Coronary artery (tissue), 2 donors: ENCODE measurements at places on chromosomes 12 and 14.

DNA sequence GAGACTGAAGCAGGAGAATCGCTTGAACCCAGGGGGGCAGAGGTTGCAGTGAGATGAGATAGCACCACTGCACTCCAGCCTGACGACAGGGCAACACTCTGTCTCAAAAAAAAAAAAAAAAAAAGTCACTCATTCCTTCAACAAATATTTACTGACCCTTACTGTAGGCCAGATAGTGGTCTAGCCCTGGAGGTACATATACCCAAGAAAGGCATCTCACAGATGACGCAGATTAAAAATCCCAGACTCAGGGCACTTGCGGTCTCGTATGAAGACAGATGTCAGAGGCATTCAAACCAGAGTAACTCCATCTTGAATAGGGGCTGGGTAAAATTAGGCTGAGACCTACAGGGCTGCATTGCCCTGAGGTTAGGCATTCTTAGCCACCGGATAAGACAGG, 44.8 kb downstream of the CLMN start:
- no peak for DNase-seq

- no peak for DNase-seq
Measured at GRCh38 chr12:80846952-80847351, 90.8 kb downstream of the LIN7A start.

DNA sequence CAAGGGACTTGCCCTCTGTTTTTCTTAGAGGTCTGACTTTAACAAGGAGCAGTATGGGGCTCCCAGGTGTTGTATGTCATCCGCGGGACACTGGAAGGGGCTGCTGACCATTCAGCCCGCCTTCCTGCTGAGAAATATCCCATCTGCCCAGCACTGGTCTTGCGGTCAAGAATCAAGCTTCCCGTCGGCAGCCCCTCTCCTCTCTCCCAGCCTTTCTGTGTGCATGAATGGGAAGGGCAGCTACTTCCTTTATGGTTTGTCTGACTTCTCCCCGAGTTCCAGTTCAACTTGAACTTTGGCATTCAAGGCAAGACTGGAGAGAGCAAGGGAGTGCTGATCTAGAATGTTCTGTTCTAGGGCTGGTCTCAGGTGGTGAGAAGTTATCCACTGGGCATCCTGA, 51.5 kb downstream of the PSMA6 start:
- no peak for DNase-seq

- DNase-seq: no peak
Measured at GRCh38 chr14:67934862-67935261, 115.3 kb downstream of the RAD51B start.

- DNase-seq: peak; percentile 52
Measured at GRCh38 chr14:96096639-96097610, 57.8 kb downstream of the C14orf132 start.

DNA sequence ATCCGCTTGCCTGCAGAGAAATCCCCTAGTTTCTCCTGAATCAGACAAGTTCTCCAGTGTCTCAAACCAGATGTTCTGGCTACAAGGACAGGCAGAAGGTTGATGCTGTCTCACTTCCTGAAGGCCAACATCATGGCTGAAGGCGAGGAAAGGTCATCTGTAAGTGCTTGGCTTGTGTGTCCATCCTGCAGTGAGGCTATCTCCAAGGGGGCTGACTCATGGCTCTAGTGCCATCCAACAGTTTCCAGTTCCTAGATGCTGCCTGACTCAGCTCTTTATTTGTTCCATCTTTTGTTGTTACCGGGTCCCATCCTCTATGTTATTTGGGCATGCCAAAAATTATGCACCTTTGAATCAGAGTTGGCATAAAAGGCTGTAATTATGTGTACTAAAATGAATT, 232.1 kb upstream of the TBX3 start:
- no peak for DNase-seq

DNA sequence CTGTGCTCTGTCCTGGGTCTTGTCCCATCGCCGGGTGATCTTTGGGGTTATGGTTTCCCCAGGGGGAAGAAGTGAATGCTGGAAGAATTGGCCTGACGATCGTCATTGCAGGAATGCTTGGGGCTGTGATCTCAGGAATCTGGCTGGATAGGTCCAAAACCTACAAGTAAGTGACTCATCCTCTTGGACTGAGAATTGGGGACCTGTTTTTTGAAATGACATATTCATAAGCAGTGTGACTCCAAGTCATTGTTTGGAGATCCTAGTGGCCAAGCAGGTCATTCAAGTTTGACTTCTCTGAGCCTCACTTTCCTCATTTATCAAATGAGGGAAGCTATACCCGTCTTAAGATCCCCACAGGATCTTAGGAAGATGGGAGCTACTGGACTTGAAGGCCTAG, 25.8 kb downstream of the ERG28 start:
- DNase-seq: no peak

DNA sequence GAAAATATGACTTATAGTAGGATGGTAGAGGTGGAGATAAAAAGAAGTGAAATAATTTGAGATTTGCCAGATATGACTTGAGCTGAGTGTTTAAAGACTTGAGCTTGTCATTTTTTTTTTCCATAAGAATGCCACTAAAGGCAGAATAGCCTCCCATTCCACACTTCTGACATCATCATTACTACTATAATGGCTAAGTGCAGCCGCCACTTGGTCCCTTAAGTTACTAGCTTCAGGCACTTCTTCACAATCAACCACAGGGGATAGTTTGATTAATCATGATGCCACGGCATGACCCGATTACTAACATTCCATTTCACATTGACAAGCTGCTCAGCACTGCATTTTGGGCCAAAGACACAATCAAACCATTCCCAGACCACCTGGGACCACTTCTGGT, 127.9 kb downstream of the EFCAB11 start:
- DNase-seq: no peak

GRCh38 chr12:57111031-57111734, at the start of gene STAT6:
STAT6 (minus strand) TSS chr12:57111362; CDS start chr12:57108278, 3,084 bp downstream.
- peak; percentile 91 for DNase-seq

GRCh38 chr12:89166525-89166934, 185.8 kb downstream of the DUSP6 start:
- DNase-seq: no peak

GRCh38 chr14:80762641-80763228, 178.8 kb downstream of the CEP128 start:
- DNase-seq: no peak

DNA sequence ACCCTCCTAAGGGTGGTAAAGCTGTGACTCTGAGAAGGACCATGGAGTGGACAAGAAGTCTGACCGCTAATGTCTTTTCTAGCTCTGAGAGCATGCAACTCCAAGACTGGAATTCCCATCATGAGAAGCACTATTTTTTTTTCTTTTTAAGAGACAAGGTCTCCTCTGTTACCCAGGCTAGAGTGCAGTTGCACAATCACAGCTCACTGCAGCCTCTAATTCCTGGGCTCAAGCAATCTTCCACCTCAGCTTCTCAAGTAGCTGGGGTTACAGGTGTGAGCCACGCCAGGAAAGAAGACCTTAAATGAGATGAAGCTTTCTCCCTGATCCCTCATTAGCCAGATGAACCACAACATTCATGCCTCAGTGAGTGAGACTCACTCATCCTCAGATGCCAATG, 19.2 kb downstream of the VDR start:
- no peak for DNase-seq

DNA sequence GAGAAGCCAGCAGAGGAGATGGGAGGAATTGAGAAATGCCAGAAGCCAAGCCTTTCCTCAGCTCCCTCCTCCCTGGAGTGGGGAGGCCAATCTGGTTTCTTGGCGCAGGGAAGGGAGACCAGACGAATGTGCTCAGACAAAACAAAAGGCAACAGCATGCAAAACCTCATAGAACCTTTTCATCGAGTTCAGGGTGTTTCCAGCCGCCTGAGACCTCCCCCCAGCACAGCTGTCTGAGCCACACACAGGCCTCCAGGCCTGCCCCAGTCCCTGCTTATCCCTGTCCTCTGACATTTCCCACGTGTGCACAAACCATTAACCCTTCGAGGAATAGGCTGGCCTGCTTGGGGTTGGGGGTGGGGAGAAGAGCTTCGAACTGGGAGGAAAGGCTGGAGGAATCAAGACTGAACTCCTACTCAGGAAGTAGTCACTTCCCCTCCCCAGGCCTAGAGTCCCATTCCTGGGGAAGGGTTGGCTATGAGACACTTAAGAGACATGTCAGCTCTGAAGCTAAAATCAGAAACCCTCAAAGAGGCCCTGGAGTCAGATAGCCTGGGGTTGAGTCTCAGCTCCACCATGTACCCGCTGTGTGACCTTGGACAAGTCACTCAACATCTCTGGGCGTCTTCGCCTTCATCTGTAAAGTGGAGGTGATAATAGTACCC, 10.7 kb downstream of the TBX3 start:
- no peak for DNase-seq

DNA sequence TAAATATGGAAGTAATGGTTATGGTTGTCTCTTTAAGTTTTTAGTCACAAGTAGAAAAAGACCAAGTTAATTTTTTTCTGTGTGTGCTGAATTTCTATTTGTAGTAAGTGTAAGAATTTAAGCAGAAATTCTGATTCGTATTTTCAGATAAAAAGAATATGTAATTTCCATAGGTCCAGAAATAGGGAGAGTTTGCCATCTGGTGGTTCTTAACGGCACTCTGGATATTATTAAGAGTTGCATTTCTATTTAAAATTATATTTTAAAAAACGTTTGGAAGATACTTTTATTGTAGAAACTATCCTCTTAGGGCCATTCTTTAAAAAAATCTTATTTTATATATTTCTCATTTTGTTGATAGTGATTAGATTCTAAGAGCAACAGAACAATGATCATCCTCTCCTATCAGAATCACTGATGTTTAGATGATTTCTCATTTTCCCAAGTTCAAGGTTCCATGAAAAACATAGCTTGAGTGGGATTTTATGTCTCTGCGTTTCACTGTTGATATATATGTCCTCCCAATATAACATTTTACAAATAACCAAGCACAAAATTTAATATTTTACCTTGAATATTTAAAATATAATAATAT, 88.3 kb downstream of the LRRK2 start:
- no peak for DNase-seq

- DNase-seq: no peak
Measured at GRCh38 chr14:97408937-97409815, 612.0 kb downstream of the VRK1 start.

GRCh38 chr14:75442642-75443041, 14.8 kb downstream of the JDP2 start:
- no peak for DNase-seq

- DNase-seq: no peak
Measured at GRCh38 chr14:85125291-85125670, 404.7 kb upstream of the FLRT2 start.

DNA sequence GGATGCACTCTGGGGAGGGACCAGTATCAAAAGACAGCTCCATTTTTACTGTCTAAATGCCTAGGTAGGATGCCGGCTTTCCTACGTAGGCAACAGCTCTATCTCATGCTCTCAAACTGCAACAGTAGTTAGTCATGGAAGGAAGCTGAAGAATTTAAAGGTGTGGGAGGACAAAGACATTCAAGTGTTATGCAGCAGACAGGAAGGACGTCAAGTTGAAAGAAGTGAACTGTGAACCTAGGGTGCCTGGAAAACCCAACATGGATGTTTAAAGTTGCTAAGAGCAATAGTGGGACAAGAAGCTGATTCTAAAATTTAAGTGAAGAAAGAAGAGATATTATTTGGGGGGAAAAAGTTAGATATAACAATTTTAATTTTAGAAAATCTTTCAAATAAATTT, 5.9 kb downstream of the SEC23A start:
- DNase-seq: no peak

DNA sequence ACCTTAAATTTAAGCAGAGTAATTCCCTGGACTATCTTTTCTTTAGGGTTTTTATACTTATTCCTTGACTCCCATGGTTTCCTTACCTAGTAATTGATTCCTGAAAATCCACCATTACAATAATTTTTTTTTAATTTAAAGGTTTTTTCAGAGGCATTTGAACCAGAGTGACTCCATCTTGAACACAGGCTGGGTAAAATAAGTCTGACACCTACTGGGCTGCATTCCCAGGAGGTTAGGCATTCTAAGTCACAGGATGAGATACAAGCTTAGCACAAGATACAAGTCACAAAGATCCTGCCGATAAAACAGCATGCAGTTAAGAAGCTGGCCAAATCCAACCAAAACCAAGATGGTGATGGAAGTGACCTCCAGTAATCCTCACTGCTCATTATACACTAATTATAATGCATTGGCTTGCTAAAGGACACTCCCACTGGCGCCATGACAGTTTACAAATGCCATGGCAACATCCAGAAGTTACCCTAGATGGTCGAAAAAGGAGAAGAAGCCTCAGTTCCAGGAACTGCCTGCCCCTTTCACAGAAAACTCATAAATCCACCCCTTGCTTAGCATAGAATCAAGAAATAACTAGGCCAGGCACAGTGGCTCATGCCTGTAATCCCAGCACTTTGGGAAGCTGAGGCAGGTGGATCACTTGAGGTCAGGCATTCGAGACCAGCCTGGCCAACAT, 53.6 kb downstream of the SLC25A21 start:
- DNase-seq: no peak

DNA sequence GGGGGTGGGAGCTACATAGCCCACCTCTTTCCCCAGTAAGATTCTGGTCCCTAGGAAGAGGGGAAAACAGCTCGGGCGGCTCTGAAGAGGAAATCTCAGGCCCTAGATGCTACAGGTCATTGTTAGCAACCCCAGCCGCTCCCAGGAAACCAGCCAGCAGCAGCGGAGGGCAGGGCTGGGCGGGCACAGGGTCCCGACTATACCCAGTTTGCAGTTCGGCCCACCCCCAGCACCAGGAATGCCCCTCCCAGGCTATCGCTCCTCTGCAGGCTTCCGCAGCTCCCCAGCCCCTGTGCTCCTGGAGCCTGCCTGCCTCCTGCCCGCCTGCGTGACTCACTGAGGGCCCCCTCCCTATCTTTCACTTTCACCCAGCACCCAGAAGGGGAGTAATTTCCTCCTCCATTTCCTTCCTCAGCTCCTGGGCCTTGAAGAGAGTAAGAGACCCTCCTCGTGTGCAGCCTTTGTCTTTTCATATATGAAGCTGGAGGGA, 27.2 kb upstream of the PNMA1 start:
- DNase-seq: no peak

- no peak for DNase-seq
Measured at GRCh38 chr14:52776816-52777215, 14.6 kb downstream of the GNPNAT1 start.

DNA sequence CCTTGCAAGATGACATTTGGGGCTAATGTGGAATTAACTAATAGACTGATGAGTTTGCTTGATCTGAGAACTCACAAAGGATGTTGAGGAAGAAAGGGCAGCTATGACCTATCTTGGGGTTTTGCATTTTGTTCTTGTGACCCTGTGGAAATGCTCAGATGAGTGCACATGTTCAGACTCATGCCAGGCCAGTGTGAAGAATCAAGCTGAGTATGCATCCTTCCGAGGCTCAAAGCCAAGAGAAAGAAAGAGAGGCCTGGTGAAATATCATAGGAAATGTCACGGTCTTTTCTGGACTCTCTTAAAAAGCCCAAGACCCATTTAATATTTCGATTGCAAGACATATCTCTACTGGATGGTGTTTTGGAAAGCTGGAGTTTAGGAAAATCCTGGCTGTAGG, 96.3 kb downstream of the CACNA1C start:
- no peak for DNase-seq

- DNase-seq: no peak
Measured at GRCh38 chr12:10119066-10119465, 10.9 kb downstream of the CLEC7A start.

GRCh38 chr12:2891240-2892053, 756 bp downstream of the TULP3 start:
- peak; percentile 83 for DNase-seq
